C1 segment of cervical spinal cord (tissue), 14 donors: ENCODE measurements at places on chromosomes 7 and 10.
A peak's percentile ranks its signal among the peaks of the same experiment; 100 is the strongest.

- DNase-seq: peak; percentile 39
Measured at GRCh38 chr10:34815185-34816084, at the start of gene PARD3. Gene PARD3 (minus strand): TSS chr10:34815296. CDS start chr10:34814995, 301 bp downstream.

DNA sequence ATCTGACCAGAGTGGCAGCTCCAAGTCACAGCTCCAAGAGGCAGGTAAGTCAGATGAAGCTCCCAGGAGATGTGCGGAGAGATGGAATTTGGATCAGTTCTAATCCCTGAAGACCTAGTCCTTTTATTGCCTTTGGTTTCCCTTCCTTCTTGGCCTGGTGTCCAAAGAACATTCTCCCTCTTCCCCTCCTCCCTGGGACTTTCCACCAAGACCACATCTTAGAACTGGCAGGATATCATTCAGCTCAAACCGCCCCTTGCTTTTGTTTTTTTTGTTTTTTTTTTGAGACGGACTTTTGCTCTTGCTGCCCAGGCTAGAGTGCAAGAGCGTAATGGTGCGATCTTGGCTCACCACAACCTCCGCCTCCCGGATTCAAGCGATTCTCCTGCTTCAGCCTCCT lies 190.8 kb downstream of the GFRA1 start:
- DNase-seq: no peak

DNA sequence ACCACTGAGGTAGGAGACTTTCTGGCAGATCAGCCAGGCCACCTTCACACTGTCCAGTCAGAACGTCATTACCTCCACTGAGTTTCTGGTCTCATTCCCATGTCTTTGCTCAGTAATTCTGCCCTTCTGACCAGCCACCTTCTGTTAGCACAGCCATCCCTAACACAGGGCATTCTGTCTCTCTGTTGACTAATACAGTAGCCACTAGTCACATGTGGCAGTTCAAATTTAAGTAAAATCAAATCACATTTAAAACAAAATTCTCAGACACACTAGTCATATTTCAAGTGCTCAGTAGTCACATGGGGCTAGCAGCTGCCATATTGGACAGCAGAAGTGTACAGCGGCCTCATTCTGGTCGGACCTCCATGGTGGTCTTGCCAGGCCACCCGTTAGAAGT lies 7.4 kb downstream of the CPSF4 start:
- no peak for DNase-seq

DNA sequence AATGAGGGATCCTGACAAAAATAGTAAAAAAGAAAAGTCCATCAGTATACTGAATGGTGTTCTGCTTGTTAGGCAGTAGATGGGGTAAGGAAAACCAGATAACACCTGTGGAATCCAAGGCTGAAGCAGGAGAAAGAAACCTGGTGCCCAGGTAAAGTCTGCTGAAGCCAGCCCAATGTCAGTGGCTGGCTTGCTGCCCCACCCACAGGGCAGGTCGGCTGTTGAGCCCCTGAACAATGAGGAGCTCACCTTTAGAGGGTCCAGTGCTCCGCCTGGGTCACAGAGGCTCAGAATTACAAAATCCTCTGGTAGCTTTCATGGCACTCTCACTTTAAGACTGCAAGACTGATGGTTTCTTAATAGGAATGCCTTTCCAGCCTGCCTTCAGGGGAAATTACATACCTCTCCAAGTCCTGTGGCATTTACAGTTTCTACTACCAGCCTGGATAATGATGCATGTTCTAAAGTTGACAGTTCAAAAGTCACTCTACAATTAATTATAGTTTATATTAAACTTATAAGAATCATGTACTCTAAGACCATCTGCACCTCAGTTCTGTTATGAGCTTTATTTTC lies 23.8 kb downstream of the DHX32 start:
- no peak for DNase-seq

DNA sequence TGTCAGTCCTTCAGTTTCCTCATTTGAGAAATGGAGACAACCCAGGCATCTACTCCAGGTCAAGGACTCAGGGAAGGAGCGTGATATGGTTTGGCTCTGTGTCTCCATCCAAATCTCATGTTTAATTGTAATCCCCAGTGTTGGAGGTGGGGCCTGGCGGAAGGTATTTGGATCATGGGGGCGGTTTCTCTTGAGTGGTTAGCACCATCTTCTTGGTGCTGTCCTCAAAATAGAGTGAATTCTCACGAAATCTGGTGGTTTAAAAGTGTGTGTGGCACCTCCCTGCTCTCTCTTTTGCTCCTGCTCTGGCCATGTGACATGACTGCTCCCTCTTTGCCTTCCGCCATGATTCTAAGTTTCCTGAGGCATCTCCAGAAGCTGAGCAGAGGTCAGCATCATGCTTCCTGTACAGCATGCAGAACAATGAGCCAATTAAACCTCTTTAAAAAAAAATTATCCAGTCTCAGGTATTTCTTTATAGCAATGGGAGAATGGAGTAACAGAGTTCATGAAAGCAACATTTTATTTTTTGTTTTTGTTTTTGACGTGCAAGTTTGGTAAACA lies 30.0 kb downstream of the ARHGAP22 start:
- no peak for DNase-seq

DNA sequence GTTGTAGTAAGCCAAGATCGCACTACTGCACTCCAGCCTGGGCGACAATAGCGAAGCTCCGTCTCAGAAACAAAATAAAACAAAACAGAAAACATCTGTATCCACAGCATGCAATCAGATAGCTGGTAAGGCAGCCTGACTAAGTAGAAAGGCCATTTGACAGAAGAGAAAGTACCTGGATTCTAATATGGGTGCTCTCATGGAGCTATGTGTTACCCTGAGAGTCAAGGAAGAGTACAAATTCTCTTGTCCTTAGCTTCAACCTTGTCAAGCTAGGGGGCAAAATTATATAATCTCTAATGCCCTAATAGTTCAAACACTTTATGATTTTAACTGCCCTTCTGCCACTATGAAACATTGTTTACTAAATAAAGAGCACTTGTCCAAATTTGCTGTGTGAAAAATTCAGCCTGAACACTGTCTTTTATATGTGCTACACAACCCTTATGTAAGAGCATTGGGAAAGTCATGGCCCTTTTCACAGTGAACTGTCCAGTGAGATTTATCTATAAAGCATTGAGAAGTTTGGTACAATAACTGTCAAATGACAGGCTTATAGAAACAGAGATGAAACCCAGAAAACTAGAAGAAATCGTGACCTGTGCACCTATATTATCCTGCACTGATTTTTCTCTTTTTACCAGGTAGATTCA lies 51.2 kb upstream of the PRKG1 start:
- DNase-seq: no peak

GRCh38 chr10:122962405-122962804 lies 8.4 kb upstream of the C10orf88 start:
- no peak for DNase-seq

DNA sequence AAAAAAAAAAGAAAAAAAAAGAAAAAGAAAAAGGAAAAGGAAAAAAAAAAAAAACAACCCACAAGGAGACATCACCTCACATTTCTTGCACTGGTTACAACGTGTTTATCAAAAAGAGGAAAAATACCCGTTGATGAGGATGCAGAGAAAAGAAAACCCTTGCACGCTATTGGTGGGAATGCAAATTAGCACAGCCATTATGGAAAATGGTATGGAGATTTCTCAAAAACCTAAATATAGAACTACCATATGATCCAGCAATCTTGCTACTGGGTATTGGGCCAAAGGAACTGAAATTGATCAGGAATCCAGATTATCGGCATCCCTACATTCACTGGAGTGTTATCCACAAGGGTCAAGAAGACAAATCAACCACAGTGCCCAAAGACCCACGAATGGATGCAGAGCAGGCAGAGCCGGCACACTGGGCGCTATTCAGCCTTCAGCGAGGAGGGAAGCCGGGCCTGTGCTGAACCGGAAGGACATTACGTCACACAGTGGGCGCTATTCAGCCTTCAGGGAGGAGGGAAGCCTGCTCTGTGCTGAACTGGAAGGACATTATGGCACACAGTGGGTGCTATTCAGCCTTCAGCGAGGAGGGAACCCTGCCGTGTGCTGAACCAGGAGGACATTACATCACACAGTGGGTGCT lies 258.7 kb downstream of the ZMYND11 start:
- DNase-seq: no peak
